ENCODE measurements at places on chromosomes 7 and 10.

DNA sequence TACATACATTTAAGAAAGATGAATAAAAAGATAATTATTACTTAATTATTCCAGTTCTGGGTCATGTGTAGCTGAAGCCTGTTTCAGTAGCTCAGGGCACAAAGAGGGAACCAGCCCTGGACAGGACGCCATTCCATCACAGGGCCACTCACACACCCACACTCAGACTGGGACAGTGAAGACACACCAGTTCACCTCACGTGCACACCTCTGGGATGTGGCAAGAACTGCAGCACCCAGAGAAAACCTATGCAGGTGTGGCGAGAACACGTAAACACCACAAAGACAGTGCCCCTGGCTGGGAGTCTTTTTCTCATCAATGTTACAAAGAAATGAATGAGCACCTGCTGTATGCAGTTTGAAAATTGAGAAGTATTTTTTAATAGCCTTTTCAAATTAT is 1.6 kb upstream of the IDI1 start:
- peak; percentile 29 for DNase-seq

- no peak for DNase-seq
Observed at GRCh38 chr7:45922810-45923209, 1.7 kb upstream of the IGFBP3 start.

DNA sequence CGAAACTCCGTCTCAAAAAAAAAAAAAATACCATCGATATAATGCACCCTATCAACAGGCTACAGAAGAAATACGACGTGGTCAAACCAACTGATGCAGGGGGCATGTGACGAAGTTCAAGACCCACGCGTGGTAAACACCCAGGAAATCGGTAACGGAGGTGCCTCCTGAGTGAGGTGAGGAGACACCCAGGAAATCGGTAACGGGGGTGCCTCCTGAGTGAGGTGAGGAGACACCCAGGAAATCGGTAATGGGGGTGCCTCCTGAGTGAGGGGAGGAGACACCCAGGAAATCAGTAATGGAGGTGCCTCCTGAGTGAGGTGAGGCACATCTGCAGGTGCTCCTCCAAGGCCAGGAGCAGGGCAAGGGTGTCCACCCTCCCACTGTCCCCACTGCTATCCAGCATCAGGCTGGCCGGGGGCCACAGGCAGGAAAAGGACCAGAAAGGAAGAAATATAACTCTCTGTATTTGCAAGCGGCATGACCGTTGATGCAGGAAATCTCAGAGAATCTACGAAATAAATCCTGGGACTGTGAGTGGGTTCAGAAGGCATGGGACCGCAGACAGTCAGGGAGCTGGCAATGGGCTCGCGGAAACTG is 10.7 kb upstream of the GPR146 start:
- DNase-seq = peak; percentile 29

DNA sequence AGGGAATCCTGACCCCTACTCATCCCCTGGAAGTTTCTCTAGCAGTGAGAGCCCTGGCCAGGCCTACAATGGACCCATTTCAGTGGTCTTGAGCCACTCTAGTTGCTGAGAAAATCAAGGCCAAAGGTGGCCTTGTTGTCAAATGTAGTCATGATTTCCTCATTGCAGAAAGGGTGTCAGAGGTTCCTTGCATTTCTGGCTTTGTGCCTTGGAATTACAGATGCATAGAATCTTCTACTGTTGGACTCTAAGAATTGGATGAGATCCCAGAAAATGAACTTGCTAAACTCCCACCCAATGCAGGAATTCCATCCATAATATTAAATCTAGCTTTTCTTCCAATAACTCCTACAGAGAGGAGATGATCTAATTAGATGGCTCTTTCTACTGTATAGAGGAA is 12.2 kb downstream of the CPA2 start:
- DNase-seq = no peak

DNA sequence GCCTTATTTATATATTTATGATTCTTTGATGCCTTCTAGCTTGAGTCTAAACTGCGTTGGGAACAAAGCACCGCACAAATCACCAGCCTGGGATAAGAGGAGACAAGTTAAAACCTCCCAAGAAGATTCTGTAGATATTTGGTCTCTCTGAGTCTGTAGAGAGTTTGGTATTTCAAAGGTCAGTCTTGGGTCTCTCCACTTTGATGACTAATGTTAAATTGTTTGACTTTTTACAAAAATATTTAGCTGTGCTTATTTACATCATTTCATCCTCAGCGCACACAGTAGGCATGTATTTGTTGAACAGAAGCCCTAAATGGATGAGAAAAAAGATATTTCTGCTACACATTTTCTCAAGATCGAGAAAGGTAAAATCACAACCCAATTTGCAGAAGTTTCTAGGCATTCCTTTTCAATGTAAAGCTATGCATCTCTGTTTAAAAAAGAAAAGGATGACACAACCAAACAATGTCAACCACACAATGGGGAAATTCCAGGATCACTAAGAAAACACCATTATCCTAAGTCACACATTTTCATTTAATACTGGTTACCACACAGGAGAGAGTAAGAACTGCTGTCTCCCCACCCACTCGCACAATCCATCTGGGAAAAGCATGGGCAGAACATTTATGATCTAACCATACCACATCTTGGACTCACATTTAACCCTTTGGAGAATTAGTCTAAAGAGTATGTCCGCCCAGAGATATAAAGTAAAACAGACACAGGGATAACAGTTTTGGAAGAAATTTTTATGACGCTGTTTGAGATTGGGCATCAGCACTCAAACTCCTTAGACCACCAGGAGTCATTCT is 4.4 kb downstream of the CDK6 start:
- no peak for DNase-seq

GRCh38 chr10:86632009-86632800 is 22.1 kb upstream of the OPN4 start:
- no peak for DNase-seq

- DNase-seq = no peak
Observed at GRCh38 chr7:127715272-127715671, 63.3 kb downstream of the SND1 start.

DNA sequence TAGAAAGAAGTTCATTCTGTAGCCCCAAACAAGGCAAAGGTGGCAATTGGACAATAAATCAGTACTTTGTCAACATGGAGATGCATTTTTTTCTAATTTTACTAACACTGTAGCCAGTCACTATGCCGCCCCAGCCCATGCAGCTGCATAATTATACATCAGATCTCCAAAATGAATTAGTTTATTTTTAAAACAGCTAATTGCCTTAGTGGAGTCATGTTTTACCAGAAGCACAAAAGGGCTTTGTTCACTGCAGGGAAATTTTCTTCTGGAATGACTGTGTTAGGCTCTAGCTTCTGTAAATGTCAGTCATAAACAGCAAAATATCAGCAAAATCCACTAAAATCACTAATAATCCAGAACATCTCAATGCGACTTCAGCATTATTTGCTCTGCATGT is 20.1 kb upstream of the HDAC9 start:
- DNase-seq = no peak

- no peak for DNase-seq
Observed at GRCh38 chr10:24307696-24308485, 99.0 kb downstream of the KIAA1217 start.

DNA sequence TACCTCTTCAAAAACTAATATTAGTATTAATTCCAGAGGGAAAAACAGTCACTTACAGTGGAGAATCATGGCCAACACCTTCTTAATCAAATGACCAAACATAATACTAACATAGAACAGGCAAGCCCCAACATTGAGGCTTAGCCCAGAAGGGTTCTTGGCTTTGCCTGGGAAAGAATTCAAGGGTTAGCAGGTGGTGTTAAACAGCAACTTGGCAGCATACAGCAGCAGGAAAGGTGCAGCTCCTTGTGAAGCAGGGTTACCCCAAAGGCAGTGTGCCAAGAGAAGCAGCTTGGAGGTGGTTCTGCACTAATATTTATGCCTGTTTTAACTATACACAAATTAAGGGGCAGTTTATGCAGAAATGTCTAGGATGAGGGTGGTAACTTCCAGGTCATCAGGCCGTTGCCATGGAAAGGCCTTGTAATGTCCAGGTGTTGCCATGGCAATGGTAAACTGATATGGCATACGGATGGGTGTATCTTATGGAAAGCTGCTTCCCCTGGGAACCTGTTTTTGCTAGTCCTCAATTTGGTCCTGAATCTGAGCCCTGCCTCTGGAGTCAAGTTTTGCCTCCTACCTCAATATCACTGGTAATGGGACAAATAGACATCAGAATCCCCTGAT is 27.2 kb upstream of the BEND7 start:
- no peak for DNase-seq

- no peak for DNase-seq
Observed at GRCh38 chr7:74587435-74588126, 69.9 kb upstream of the GTF2I start.

GRCh38 chr7:31950091-31950755 is 120.0 kb downstream of the PDE1C start:
- no peak for DNase-seq

GRCh38 chr10:112565434-112566053 is 118.5 kb downstream of the VTI1A start:
- no peak for DNase-seq

DNA sequence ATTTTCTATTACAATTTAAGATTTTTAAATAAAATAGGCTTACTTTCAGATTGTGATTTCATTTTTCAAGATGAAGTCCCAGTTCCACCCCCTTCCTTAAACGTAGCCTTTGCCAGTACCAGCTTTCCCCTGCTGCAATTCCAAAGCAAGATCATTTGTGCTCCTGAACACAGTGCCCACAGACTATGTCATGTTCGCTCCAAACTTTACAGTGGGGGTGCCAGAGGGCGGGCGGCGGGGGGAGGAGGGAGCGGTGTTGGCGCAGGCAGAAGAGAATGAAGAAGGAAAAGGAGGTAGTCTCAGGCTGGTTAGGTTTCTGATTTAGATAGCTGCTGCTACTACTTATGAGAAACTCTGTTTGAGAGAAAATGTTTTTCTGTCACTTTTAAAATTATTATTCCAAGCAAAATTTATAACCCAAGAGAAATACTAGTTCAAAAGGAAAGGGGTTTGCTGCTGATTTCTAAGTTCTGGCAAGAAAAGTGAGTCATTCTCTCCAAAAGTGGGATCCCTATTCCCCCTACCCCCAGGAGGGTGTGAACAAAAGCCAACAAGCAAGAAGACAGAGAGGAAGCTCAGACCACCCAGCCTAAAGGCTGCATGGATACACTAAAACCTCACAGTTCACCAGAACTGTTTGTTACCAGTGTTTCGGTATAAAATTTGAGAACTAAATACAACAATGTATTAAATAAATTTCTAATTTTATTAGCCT is 109.6 kb downstream of the SRPK2 start:
- no peak for DNase-seq

DNA sequence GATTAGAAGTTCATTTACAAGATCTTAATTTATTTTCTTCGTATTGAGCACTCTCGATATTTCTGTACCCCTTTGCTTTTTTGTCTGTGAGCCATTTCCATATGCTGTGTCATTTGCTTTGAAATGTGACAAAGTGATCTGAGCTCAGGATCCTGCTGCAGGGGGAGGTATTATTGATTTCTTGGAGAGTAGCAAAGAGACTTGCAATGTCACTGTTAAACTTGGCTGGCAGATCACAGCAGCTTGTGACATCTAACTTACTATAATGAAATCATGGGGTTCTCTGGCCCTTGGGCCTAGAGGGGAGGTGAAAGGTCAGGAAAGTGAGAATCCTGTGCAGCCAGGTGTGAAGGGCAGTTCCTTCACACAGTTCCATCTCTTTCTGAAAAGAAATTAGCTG is 923.4 kb downstream of the REEP3 start:
- no peak for DNase-seq

DNA sequence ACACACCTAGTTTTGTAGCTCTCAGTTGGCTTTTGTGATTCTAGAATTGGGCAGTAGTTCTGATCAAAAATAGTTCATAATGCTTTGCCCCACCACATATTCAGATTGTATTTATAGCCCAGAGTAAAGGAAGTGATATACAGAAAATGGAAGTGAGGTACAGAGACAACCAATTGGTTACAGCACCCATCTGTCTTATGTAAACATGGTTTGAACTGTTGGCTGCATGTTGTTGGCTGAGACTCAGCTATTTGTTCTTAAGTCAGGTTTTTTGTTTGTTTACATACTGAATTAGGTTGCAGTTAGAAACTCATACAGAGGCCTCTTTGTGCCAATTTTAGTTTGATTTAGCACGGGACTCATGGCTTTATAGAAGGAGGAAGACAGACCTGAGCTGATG is 158.9 kb upstream of the GPR26 start:
- no peak for DNase-seq

DNA sequence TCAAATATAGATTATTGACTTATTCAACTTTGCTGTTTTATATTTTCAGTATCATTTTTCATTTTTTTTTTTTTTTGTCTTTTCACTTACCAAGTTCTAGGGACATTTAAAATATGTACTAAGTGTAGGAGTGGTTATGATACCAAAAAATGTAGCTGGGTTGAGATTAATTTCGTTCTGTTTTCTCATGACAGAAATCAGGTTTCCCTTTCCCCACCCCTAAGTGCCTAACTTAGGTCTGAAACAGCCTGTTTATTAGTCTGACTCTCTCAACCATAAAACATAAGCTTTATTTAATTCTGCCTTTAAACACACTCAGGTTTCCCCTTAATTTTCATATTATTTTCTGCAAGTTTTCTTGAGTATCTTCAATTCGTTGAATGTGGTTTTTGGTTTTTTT is 22.1 kb downstream of the TMEM106B start:
- DNase-seq = no peak

- DNase-seq = no peak
Observed at GRCh38 chr10:110225441-110225755, 18.0 kb downstream of the MXI1 start.

DNA sequence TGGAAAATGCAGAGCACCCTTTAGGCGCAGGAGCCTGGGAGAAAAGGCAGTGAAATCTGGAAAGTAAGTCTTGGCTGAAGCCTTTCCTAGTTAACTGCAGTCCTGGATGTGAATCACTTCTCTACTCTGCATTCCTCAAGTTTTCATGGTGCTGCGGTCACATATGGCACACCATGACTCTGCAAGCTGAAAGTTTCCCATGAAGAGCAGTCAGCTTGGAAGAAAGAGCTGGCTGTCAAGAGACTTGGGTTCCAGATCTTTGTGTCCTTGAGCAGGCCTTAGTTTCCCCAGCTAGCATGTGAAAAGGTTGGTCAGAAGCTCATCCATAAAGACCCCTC is 548.3 kb downstream of the SORCS3 start:
- no peak for DNase-seq

DNA sequence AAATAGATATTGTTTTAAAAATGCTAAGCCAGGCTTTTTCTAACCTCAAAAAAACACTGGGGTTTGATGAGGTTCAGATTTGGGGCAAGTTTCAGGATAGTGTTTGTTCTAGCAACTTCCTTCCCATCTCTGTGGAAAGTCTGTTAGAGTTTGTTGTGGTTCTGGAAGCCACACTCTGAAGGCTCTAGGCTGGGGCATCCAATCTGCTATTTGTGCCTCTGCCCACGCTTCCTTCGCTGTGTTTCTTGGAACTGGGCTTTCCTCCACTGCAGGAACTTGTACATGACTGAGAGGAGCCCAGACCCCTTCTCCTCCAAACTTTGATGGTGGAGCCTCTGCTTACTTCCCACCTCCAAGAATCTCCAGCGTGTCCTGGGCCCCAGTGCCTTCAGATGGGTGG is 108.5 kb upstream of the SLC25A13 start:
- DNase-seq = no peak

DNA sequence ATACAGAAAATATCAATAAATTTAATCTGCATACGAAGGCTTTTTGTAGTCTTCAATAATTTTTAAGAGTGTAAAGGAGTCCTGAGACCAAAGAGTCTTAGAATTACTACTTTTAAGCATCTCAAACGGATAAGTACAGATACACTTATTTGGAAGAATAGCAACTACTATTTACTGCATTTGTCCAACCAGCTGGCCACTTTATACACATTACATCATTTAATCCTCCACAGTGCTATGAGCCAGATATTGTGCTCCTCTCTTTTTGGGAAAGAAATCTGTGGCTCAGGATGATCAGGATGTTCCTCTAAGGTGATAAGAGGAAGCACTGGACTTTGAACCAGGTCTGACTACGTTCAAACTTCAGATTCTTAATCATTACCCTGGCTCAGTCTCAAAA is 588.6 kb upstream of the LRRTM3 start:
- no peak for DNase-seq

Data from activated effector memory CD4-positive, alpha-beta T cell treated with Interleukin-2 at 50 U/mL for 16 hours (primary cell).